Astrocyte of the cerebellum (primary cell): ENCODE measurements at places on chromosomes 2 and 18.

DNA sequence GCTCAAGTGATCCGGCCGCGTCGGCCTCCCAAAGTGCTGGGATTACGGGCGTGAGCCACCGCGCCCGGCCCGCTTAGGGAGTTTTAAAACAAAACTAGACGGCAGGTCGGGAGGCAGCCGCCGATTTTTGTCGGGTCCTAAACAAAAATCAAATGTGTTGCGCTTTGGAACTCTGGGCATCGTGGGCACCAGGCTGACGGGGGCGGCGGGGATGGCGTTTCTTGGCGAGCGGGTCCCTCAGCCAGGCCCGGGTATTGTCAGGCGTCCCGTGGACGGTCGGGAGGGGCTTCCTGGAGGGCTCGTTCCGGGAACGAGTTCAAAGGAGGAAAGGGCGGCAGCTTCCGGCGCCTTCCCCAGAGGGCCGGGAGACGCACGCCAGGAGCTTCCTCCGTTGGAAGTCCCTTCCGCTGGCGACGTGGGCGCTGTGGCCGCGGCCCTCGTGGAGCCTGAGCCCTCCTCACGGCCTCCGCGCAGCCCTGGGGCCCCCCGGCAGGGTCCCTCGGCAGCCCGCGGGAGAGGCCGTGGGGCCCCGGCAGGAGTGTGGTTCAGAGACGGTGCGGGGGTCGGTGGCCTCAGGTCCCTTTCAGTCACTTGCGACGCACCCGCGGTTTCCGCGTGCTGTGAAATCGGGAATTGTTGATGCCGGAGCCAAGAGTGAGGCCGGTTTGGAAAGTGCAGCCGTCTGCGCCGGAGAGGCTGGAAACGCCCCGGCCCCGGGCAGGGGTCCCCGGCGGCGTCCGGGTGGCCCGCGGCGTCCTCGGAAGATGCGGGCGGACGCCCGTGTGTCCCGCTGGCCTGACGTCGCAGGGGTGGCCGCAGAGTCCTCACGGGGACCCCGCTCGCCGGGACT is 59.3 kb downstream of the EMILIN2 start:
- DNase-seq: no peak

DNA sequence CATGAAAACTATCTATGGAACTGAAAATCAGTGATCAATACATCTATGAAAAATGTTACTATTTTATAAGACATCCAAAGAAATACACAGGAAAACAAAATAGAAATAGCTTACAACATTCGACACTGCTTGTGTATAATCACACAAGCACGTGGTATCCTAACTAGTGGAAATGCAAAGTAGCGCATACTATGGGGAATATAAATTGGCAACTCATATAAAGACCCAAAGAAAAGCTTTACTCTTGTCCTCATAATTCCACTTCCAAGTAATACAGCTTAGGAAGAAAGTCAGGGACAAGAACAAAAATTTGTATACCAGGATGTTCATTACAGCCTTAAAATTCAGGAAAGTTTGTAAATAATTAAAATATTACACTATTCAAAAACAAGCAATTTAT is 384.6 kb downstream of the NRXN1 start:
- DNase-seq: no peak

- no peak for DNase-seq
These were observed 2.3 kb upstream of the KIF1A start for GRCh38 chr2:240822280-240822847.

DNA sequence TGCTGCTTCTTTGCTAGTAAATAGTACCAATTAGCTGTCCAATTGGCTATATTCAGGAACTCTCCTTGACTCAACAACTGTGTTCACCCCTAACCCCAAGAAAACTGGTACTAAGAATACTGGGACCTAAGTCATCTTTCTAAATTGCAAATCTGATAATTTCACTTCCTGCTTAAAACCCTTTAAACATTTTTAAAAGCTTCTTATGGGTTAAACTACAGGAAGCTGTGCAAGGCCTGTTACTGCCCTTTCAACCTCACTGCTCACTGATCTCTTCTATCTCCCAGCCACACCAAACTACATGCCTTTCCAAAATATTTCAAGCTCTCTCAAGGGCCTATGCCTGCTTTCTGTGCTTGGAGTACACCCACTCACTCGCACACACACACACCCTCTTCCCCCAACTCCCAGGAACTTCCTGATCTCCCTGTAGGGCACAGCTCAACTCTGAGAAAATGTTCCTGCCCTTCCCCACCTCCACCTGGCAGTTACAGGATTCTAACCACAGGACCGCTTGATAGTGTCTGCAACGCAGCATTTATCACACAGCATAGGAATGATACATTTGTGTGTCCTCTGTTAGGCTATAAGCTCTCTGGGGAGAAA is 6.7 kb downstream of the LMAN1 start:
- DNase-seq: no peak

GRCh38 chr2:63861220-63861822 is 19.6 kb downstream of the UGP2 start:
- peak; percentile 50 for DNase-seq

- DNase-seq: no peak
These were observed 163.8 kb downstream of the SETBP1 start for GRCh38 chr18:44844486-44844885.

DNA sequence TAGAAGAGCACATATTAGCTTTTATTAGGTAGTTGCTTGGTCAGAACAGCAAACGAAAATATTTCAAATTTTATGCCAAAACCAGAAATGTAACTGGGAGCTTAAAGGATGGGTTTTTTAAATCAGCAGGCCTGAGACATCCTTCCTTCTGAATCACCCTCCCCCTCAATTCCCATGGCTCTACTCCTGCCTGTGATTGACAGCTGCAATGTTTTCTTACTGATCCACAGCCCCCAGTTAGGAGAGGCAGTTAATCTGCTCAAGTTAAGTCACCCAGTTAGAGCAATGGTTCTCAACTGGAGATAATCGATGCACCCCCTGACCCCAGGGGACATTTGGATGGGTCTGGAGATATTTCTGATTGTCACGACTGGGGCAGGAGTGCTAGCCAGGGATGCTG is 24.9 kb downstream of the KCTD18 start:
- no peak for DNase-seq
